ENCODE measurements at places on chromosomes 3 and 15.

GRCh38 chr15:92971713-92972112 lies 71.6 kb downstream of the CHD2 start:
- DNase-seq: no peak

GRCh38 chr3:72797773-72798543 lies 50.3 kb downstream of the SHQ1 start:
- DNase-seq: peak; percentile 7

DNA sequence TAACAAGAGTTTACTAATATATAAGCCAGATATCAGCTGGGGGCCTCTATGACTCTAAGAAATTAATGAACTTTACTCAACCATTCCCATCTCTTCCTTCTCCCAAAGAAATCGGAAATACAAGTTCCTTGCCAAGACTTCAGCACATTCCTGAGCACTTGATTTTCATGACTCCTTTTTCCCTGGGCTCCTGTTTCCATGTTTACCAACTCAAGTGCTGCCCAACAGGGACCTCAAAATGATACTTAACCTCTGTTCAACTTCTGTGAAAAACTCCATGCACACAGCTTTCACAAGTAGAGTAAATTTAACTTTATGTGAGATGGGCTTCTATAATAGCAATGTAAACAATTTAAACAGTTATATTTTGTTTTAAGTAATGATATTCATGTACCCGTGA lies 315.8 kb upstream of the CDIN1 start:
- DNase-seq: no peak

DNA sequence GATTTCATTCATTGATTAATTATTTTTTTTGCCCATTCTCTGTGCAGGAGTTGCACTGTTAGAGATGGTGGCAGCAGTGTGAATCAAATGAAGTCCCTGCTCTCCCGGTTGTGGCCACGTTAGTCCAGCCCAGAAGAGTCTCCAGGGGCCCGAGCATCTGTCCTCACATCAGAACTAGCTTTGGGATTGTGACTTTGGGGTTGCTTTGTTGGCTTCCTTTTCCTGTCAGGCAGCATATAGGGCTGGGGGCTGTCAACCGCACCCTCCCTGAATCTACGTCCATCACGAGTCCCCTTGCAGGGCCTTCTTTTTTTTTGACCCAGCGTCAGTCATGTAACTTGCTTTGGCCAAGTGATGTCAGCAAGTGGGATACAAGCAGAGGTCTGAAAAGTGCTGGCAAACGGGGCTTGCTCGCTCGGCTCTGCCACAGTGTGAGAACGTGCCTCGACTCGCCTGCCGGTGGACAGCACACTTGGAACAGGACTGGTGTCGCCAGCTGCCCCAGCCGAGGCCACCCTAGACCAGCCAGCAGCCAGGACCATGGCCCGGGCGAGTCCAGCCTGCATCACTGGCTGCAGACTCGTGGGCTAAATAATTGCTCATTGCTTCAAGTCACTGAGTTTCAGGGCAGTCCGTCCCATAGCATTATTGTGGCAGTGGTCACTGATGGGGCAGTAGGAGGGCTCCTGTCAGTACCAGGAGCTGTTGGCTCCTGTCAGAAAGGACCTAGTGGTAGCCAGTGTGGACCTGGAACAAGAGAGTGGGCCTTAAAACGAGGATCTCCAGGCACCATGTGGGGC lies 151.6 kb upstream of the MEF2A start:
- DNase-seq: no peak

GRCh38 chr3:126613479-126614188 lies 41.3 kb downstream of the TXNRD3 start:
- no peak for DNase-seq

GRCh38 chr3:154214306-154214705 lies 93.1 kb downstream of the ARHGEF26 start:
- DNase-seq: no peak

GRCh38 chr15:93587059-93587521 lies 498.1 kb upstream of the RGMA start:
- DNase-seq: no peak

DNA sequence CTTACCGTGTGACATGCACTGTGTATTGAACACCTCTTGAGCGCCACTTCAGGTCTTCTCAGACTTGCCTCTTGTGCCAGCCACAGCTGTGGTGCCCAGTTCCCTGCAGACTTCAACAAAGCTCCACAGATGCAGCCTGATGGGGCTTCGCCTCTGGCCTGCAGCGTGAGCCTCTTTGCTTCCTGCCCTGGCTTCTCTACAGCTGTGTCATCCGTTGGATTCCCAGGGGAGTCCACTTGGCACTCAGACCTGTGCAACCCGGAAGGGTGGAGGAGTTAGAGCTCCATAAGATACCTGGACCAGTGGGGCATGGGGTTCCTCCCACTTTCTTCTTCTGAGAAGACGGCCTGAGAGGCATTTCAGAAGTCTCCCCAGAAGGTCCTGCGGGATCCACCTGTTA lies 57.7 kb upstream of the BNIP2 start:
- DNase-seq: no peak

- no peak for DNase-seq
These were observed 383.4 kb upstream of the ARRDC4 start for GRCh38 chr15:97576929-97577645.

All from cerebellar cortex (tissue), 1 donor.